ENCODE measurements at places on chromosomes 6 and 20. TPM values are rescaled to one million over a fixed set of nuclear protein-coding genes. Genes with fewer than 3 reads are reported as not detected.

Gene REM1
- 2.4 TPM for total RNA-seq

Gene SLC52A3
- total RNA-seq: 10.0 TPM

Gene LBP
- 0.12 TPM for total RNA-seq

Gene RIPK1
- 14.3 TPM for total RNA-seq

Gene AKAP7
- 23.6 TPM for total RNA-seq

GRCh38 chr6:24031496-24031895 is 94.5 kb upstream of the NRSN1 start:
- H3K4me3 ChIP-seq: no peak overlapping the region
- H3K27ac ChIP-seq: no peak overlapping the region
- no peaks in the 10 kb centered on the region for H3K36me3 ChIP-seq
- no peak for DNase-seq
- no peaks in the 10 kb centered on the region for H3K27me3 ChIP-seq

Gene LPA
- total RNA-seq: 1.1 TPM

DNA sequence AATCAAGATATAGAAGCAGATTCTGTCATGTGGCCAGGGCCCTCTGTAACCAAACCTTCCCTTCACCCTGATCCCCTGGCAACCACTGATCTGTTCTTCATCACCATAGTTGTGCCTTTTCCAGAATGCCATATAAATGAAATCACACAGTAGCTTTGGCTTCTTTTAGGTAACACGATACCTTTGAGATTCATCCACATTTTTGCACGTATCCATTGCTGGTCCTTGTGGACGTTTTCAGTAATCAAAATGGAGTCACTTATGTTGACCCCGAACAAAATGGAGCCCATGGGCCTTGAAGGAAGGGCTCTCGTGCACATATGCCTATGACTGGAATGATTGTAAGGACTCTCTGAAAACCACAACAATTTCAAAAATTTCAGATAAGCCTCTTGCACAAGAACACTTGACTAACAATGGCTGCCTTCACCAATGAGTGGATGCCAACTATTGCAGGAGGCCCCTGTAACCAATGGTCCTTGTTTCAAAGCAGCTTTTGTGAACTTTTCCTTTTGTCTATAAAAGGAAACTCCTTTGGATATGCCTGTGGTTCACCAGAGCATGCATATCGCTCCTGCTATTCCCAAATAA is 84.3 kb upstream of the RALY start:
- H3K4me1 ChIP-seq: peaks cover 13% of the 10 kb centered on the region
- no peak overlapping the region for H3K27ac ChIP-seq
- no peaks in the 10 kb centered on the region for H3K36me3 ChIP-seq

GRCh38 chr20:37503256-37503927 is 17.7 kb upstream of the NNAT start:
- no peak for DNase-seq
- H3K27ac ChIP-seq: no peak overlapping the region
- H3K36me3 ChIP-seq: no peaks in the 10 kb centered on the region

DNA sequence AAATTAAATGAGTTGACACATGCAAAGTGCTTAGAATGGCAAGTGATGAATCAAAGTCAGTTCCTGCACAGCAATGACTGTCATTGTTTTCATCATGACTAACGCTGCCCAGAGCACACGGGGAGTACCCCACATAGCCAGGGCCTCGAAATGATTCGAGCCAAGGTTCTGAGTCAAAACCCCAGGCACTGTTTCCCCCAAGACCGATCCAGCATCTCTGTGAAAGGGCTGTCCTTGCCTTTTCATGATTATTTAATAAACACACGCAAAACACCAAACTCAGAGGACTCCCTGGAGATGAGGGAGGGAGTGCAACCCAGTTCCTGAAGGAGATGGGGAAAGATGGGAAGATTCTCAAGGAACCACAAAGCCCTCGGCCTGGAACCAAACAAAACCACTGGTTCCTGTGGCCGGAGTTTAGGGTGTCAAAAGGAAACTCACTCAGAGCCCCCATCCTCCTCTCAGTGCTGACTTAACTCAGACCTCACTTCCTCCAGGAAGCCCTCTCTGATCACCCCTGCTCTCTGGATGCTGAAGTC is 3.8 kb downstream of the PREX1 start:
- H3K36me3 ChIP-seq: no peaks in the 10 kb centered on the region
- no peak for DNase-seq
- no peaks in the 10 kb centered on the region for H3K27me3 ChIP-seq
- peaks cover 3% of the 10 kb centered on the region for H3K4me1 ChIP-seq

DNA sequence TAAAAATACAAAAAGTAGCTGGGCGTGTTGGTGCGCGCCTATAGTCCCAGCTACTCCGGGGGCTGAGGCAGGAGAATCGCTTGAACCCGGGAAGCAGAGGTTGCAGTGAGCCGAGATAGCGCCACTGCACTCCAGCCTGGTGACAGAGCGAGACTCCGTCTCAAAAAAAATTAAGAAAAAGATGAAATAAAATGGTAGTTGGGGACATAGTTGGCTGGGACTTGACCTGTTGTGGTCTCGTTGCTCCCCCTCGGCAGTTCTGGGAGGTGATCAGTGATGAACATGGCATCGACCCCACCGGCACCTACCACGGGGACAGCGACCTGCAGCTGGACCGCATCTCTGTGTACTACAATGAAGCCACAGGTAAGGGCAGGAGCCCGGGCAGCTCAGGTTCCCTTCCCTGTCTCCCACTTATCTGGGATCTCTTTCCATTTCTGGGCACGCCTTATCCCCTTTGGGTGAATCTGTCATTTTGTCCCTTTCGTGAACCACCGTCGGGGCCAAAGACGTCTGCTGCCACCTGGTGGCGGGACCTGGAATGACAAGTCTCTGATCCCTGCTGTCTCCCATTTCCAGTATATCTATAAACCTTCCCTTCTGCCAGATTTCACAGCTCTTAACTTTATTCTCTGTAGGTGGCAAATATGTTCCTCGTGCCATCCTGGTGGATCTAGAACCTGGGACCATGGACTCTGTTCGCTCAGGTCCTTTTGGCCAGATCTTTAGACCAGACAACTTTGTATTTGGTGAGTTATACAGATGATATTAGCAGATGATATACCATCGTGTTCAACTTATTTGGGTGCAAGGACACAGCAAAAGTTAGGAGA is 2.3 kb downstream of the TUBB start:
- peak overlapping the region; percentile 89 for H3K4me3 ChIP-seq
- H3K27ac ChIP-seq: peak overlapping the region; percentile 85
- peaks cover 2% of the 10 kb centered on the region for H3K4me1 ChIP-seq
- DNase-seq: peak; percentile 66
- no peaks in the 10 kb centered on the region for H3K36me3 ChIP-seq
- no peaks in the 10 kb centered on the region for H3K27me3 ChIP-seq

All from ovary (tissue), 10 donors.